Osteoblast (primary cell): ENCODE measurements at places on chromosomes 7 and 10. TPM values are rescaled to one million over a fixed set of nuclear protein-coding genes. Genes with fewer than 3 reads are reported as not detected.

Gene KIF11
- total RNA-seq = 4.0 and 5.3 TPM in 2 replicates

Gene MYH16
- under 0.01 TPM in 1 of 2 replicates, not detected in the other for total RNA-seq

Gene GALNT11
- total RNA-seq = 42.7 and 51.3 TPM in 2 replicates

Gene CALD1
- total RNA-seq = 1,075 and 1,123 TPM in 2 replicates

Gene HDAC9
- 11.2 and 21.7 TPM in 2 replicates for total RNA-seq

Gene VSTM2A
- total RNA-seq = not detected in 2 replicates
